Fibroblast of lung (primary cell): ENCODE measurements at places on chromosomes 5 and 9.

DNA sequence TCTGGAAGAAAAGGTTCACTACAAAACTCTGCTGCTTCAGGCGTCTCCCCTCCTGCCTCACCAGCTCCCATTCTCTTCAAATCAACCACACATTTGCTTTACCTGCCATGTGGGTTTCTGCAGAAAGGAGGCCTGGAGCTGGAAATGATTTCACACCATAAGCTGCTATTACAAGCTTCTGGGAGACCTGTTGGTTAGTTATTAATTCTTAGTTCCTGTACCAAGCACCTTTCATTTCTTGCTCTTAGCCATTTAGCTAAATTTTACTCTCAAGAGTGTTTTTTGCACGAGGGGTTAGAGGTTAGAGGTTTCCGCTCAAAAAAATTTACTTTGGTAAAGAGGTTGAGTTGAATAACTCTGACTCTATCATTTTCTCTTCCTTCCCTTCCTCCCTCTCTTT lies 70.3 kb downstream of the MAP1B start:
- H3K36me3 ChIP-seq = peaks cover 3% of the 10 kb centered on the region
- H3K27ac ChIP-seq = no peak overlapping the region
- H3K4me1 ChIP-seq = peaks cover 10% of the 10 kb centered on the region
- no peaks in the 10 kb centered on the region for H3K27me3 ChIP-seq

DNA sequence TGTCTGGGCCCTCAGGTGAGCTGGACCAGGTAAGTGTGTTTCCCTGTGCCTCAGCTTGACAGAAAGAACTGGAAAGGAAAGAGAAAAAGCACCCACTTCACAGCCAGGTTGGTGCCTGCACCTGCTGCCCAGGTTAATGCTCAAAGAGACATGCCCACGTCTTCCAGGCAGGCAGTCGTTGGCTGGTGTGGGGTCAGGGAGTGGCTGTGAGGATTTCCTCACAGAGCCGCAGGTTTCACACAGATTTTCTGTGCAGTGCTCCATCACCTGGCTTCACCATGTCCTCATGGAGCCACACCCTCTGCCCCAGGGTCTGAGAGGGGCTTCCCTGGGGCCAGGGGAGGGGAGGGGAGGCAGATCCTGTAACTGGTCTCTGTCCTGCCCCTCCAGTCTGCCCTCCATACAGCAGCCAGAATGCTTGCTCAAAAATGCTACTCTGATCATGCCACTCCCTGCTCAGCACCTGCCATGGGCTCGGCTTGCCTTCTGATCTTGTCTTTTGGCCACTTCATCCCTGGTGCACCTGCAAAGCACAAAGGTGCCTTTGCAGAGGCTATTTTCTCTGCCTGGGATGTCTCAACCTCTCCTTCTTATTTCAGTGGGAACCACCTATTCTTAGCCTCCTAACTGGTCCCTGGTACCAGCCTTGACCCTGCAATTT lies 82.5 kb upstream of the UBTD2 start:
- no peak overlapping the region for H3K27ac ChIP-seq
- H3K27me3 ChIP-seq = no peaks in the 10 kb centered on the region
- no peak overlapping the region for H3K4me3 ChIP-seq
- no peak for DNase-seq
- H3K4me1 ChIP-seq = peaks cover 7% of the 10 kb centered on the region

- no peak overlapping the region for H3K27ac ChIP-seq
- no peak overlapping the region for H3K4me3 ChIP-seq
- H3K36me3 ChIP-seq = no peaks in the 10 kb centered on the region
- DNase-seq = peak; percentile 53
- H3K27me3 ChIP-seq = no peaks in the 10 kb centered on the region
Measured at GRCh38 chr9:79639354-79639753, 67.6 kb downstream of the TLE4 start.

GRCh38 chr5:6861667-6862066 lies 148.4 kb downstream of the TENT4A start:
- no peaks in the 10 kb centered on the region for H3K27me3 ChIP-seq
- H3K4me1 ChIP-seq = no peaks in the 10 kb centered on the region
- no peak overlapping the region for H3K4me3 ChIP-seq

DNA sequence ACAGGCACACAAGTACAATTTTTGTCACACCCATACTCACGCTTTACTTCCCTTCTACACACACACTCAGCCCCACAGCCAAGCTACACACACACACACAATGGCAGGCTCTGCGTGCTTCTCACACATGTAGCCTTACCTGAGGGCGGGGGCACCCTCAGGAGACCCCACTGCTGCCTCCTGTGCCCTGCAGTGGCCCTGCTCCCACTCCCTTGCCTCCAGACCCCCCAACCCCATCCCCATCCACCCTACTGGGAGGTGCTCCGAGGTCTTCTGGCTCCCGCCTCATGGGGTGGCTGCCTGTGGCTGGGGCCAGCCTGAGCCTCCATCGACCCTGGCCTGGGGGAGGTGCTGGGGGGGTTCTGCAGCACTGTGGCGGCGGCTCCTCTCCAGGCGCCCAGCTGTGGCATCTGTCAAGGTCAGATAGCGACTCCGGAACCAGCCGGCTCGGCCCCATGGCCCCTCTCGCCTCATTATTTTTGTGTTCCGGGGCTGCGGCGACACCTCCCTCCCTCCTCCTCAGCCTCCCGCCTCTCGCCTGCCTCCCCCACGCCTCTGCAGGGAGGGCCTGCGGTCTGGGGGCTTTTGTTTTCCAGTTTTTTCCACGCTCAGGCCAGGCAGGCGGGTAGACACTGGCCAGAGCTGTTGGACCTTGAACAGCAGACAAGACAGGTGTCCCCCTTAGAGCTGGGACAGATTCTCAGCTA lies 21.7 kb downstream of the CXXC5 start:
- H3K4me3 ChIP-seq = no peak overlapping the region
- no peak for DNase-seq
- H3K27ac ChIP-seq = no peak overlapping the region
- no peaks in the 10 kb centered on the region for H3K27me3 ChIP-seq

DNA sequence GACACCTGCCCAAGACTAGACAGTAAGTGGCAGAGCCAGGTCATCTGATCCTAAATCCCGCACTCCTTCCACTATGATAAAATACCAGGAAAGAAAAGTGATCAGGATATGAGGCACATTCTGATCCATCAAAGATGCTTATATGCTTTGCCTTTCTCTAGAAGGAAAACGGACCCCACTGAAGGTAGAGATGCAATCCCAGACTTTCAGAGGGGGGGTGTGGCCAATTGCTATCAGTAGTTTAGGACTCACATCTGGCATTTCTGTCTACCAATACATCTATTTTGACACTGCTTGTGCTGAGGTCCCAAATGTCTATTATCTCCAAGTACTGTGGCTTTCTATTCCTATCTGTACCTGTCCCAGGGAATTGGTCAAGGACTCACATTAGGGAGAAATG lies 1.7 kb downstream of the TRIM52 start:
- peak overlapping the region; percentile 55 for H3K4me3 ChIP-seq
- no peak for DNase-seq
- H3K36me3 ChIP-seq = no peaks in the 10 kb centered on the region
- H3K27ac ChIP-seq = no peak overlapping the region

DNA sequence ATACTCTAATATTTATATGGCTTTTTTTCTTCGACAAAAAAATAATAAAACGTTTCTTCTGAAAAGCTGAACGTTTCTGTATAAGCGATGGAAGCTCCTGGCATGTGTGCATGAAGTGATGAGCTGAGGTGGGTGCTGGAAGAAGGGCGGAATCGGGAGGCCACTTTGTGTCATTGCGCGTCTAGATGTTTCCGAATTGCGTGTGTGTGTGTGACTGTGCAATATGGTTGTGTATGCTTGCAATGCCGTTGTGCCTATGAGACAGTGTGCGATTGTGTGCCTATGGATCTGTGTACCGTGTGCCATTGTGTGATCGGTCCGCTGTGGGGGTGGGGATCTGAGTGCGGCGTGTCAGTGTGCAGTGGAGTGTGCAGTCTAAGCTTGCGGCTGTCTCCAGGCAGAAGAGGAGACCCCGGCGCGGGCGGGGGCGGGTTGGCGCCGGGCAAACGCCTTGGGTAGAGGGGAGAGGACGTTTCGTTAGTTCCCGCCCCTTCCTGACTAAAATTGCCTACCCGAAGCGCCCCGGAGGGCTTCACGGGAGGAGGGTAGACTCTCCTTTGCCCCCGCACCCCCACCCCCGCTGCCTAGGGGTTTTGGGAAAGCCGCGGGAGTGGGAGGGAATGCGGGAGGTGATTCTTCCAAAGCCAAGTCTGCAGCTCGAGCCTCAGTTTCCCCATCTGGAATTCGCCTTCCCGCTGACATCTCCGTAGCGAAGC lies 24.2 kb downstream of the PCDHGC5 start:
- peaks cover 19% of the 10 kb centered on the region for H3K36me3 ChIP-seq
- DNase-seq = peak; percentile 61
- H3K27me3 ChIP-seq = no peaks in the 10 kb centered on the region
- H3K4me1 ChIP-seq = peaks cover 61% of the 10 kb centered on the region

- H3K27me3 ChIP-seq = no peaks in the 10 kb centered on the region
- H3K4me1 ChIP-seq = no peaks in the 10 kb centered on the region
- no peaks in the 10 kb centered on the region for H3K36me3 ChIP-seq
- no peak overlapping the region for H3K27ac ChIP-seq
- DNase-seq = no peak
Measured at GRCh38 chr5:145908206-145908960, 28.0 kb upstream of the SH3RF2 start.

DNA sequence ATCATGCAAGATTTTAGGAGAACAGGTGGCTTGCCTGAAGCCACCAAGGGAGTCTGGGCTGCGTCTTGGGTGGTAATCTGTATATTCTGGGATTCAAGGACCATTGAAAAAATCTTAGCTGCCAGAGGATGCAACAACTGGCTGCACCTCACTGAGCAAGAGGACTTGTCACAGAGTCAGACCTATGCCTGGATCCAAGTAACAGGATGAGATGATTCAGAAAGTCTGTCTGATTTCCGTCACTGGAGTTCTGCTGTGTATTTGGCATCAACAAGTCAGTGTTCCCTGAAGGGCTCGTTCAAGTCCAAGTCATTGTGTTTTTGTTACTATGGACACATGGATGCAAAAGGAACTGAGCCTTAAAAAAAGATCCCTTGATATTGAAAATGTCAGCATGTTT lies 37.8 kb upstream of the CARTPT start:
- H3K4me3 ChIP-seq = no peak overlapping the region
- no peaks in the 10 kb centered on the region for H3K36me3 ChIP-seq
- H3K4me1 ChIP-seq = no peaks in the 10 kb centered on the region
- peaks cover 10% of the 10 kb centered on the region for H3K27me3 ChIP-seq
- peak; percentile 12 for DNase-seq

GRCh38 chr9:10661376-10661775 lies 48.6 kb upstream of the PTPRD start:
- no peaks in the 10 kb centered on the region for H3K36me3 ChIP-seq
- H3K27me3 ChIP-seq = no peaks in the 10 kb centered on the region
- no peak for DNase-seq
- no peak overlapping the region for H3K27ac ChIP-seq
- H3K4me3 ChIP-seq = no peak overlapping the region
- H3K4me1 ChIP-seq = no peaks in the 10 kb centered on the region

DNA sequence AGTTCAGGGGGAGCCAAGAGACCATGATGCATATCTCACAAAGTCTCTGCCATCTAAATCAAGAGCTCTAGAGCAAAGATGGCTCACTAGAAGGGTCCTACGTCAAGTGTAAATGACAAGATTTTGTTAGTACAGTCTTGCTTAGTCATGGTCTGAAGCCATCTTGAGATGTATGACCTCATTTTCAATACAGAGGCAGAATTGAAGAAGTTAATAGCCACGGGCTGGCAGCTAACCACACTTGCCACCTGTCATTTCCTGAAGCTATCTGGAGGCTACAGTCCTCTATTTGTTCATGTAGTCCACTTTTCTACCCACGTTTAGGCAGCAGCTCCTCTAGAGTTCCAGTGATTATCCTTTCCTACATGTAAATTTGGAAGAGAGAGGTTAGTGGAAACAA lies 231.7 kb upstream of the CDH12 start:
- H3K27me3 ChIP-seq = no peaks in the 10 kb centered on the region
- no peak overlapping the region for H3K4me3 ChIP-seq
- no peaks in the 10 kb centered on the region for H3K4me1 ChIP-seq
- no peaks in the 10 kb centered on the region for H3K36me3 ChIP-seq
- DNase-seq = no peak

DNA sequence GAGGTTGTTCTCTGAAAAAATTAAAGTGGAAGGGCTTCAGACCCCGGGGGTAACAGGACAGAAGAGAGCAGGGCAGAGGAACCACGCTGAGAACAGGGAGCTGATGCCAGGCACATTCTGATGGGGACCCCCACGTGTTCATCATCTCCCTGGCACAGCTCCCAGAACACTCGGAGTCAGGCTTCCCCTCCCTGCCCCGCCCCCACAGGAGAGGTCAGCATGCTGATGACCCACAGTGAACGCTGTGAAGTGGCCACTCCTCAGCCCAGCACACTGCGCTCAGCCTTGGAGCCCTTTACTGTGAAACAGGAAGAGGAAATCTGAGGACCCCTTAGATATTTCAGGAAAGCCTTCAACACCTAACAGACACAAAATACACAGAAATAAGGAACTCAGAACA lies 16.4 kb downstream of the RETREG1 start:
- peaks cover 2% of the 10 kb centered on the region for H3K27me3 ChIP-seq
- H3K4me3 ChIP-seq = no peak overlapping the region
- H3K4me1 ChIP-seq = no peaks in the 10 kb centered on the region
- peak; percentile 14 for DNase-seq
- H3K27ac ChIP-seq = no peak overlapping the region

- no peak overlapping the region for H3K27ac ChIP-seq
- no peaks in the 10 kb centered on the region for H3K27me3 ChIP-seq
- H3K36me3 ChIP-seq = no peaks in the 10 kb centered on the region
- no peak for DNase-seq
- no peak overlapping the region for H3K4me3 ChIP-seq
- no peaks in the 10 kb centered on the region for H3K4me1 ChIP-seq
Measured at GRCh38 chr5:58622936-58623871, 40.3 kb downstream of the RAB3C start.

GRCh38 chr5:149767281-149767550 lies 37.1 kb downstream of the PPARGC1B start:
- DNase-seq = no peak
- H3K4me3 ChIP-seq = no peak overlapping the region
- H3K4me1 ChIP-seq = no peaks in the 10 kb centered on the region
- H3K27ac ChIP-seq = no peak overlapping the region

DNA sequence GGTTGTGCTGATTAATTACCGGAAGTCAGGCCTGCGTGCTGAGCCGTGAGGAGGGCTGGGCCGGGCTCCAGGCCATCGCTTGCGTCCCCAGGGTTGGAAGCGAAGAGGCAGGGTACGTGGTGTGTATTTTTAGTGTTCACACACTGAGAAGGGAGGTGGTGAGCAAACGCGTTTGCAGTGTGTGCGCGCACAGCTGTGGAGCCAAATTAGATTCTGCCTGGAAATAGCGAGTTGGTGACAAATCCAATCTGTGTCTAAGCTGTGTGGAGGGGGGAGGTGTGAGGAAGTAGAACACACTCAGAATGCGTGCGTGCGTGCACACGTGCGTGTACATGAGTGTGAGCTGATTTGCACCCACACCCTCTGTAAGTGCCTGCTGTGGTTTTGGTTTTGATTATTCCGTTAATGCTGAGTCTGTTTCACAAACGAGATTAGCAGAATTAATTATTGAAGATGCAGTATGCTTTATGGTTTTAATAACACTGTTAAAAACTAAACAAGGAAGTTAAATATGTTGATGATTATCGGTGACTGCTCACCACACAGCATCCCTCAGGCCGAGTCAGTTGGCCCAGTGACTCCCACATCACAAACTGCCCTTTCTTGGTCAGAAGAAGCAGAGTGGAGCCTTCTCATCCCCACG lies 111.8 kb upstream of the FCN2 start:
- no peaks in the 10 kb centered on the region for H3K27me3 ChIP-seq
- no peak for DNase-seq
- H3K27ac ChIP-seq = peak overlapping the region; percentile 23
- H3K36me3 ChIP-seq = peaks cover 48% of the 10 kb centered on the region
- H3K4me3 ChIP-seq = no peak overlapping the region

GRCh38 chr5:131371835-131372234 lies 108.0 kb downstream of the CDC42SE2 start:
- no peaks in the 10 kb centered on the region for H3K4me1 ChIP-seq
- no peak overlapping the region for H3K27ac ChIP-seq
- H3K4me3 ChIP-seq = no peak overlapping the region
- no peaks in the 10 kb centered on the region for H3K27me3 ChIP-seq
